ENCODE measurements at places on chromosomes 3 and 15.

DNA sequence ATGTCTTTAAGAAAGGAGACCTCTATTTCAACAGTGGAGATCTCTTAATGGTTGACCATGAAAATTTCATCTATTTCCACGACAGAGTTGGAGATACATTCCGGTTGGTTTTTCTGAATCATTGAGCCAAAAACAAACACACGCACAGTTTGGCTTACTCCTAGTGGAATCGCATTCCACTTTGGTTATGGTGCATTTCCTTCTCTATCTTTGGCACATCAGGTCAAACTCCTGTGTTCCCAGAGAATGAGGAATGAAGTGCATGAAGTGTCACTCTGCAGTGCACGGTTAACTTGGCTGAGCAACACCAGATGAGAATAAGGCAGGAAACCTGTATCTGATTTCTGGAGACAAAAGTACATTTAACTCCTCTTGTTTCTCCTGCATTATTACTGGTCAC lies 38.5 kb downstream of the HDC start:
- DNase-seq = no peak

GRCh38 chr3:134356411-134357040 lies 17.7 kb downstream of the AMOTL2 start:
- no peak for DNase-seq

- DNase-seq = no peak
These were observed 95.4 kb upstream of the KCNH8 start for GRCh38 chr3:19052874-19053273.

GRCh38 chr3:16665282-16665741 lies 60.1 kb upstream of the DAZL start:
- DNase-seq = no peak

DNA sequence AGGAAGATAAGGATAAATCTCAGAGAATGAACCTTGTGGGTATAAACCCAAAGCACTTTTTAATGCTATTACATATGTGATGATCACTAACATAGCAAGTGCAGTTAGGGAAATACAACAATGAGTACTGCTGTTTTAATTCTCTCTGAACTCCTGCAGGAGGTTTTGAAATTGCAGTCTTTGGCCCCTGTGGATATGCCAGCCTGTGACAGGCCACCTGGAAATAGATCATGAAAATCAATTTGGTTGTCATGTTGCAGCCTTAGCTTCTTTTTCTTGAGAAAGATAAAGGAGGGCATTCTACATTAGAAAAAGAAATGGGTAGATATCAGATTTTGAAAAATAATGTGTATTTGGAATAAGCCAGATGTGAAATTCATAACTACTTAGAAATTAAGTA lies 103.6 kb downstream of the RSRC1 start:
- no peak for DNase-seq

- DNase-seq = no peak
These were observed 93.9 kb downstream of the PCCB start for GRCh38 chr3:136343873-136344555.

GRCh38 chr15:63599401-63600000 lies 2.3 kb downstream of the FBXL22 start:
- DNase-seq = no peak

GRCh38 chr3:3799173-3800079 lies at the start of gene LRRN1:
Gene LRRN1, plus strand, starts transcription at chr3:3799431. Its CDS starts 45,211 bp downstream, at chr3:3844642.
- DNase-seq = peak; percentile 64

All from iPS DF 6.9 (cell line).